ENCODE measurements at places on chromosomes 13 and 19.

DNA sequence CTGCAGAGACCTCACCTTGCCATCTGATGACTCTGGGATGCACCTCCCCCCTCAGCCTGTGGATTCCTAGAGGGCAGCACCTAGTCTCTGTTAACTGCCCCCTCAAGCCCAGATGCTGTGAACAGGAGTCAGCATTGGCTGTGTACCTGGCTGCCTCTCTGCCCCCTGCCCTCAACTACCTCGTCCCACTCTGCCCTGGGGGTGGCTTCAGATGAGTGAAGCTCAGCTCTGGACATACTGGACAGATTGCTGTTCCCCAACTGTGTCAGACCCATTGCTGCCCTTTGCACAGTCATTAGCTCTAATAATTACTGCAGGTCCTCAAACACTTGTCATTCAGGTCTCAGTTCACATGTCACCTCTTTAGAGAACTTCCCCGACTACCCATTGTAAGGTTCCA lies 182.1 kb upstream of the TSHZ3 start:
- no peak for DNase-seq

DNA sequence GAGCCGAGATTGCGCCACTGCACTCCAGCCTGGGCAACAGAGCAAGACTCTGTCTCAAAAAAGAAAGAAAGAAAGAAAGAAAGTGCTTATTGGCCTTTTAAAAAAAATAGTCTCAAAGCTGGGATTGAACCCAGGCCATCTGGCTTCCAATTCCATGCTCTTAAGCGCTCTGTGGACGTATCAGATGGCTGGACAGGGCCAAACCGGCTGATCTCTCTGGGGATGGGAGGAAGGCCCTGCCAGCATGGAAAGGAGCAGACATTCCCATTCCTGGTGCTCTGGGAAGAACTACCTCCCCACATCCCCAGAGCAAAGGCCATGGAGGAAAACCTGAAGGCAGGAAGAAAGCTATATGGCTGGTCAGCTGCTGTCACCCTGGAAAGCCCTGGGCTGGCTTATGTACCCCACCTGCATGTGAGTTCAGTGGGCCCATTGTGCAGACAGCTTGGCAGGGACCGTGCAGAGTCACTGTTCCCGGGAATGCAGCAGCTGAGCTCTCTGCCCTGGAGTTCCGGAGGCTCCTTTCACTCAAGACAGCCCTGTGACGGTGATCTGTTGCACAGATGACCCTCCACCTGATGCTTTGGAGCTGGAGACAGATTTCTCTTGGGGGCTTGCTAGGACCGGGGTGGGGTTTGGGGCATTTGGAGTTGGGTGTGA lies 84.3 kb downstream of the SIPA1L3 start:
- DNase-seq: no peak

GRCh38 chr19:10104665-10105508 lies 1.3 kb upstream of the PPAN start:
- DNase-seq: peak; percentile 98

DNA sequence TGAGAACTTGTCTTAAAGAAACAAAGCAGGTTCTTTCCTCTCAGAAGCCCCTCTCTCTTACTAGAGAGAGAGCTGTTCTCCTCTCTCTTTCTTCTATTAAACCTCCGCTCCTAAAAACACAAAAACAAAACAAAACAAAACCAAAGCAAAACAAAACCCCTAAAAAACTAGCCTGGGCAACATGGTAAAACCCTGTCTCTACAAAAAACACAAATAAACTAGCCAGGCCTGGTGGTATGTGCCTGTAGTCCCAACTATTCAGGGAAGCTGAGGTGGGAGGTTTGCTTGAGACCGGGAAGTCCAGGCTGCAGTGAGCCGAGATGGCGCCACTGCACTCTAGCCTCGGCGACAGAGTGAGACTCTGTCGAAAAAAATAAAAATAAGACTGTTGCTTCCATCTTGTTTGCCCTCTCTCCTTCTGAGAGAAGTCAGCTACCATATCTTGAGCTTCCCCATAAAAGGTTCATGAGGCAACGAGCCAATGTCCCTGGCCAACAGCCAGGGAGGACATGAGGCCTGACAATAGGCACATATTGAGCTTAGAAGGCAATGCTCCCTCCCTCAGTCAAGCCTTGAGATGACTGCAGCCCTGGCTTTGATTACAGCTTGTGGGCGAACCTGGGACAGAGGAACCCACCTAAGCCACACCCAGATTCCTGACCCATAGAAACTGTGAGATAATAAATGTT lies 17.5 kb upstream of the FLT3 start:
- no peak for DNase-seq

DNA sequence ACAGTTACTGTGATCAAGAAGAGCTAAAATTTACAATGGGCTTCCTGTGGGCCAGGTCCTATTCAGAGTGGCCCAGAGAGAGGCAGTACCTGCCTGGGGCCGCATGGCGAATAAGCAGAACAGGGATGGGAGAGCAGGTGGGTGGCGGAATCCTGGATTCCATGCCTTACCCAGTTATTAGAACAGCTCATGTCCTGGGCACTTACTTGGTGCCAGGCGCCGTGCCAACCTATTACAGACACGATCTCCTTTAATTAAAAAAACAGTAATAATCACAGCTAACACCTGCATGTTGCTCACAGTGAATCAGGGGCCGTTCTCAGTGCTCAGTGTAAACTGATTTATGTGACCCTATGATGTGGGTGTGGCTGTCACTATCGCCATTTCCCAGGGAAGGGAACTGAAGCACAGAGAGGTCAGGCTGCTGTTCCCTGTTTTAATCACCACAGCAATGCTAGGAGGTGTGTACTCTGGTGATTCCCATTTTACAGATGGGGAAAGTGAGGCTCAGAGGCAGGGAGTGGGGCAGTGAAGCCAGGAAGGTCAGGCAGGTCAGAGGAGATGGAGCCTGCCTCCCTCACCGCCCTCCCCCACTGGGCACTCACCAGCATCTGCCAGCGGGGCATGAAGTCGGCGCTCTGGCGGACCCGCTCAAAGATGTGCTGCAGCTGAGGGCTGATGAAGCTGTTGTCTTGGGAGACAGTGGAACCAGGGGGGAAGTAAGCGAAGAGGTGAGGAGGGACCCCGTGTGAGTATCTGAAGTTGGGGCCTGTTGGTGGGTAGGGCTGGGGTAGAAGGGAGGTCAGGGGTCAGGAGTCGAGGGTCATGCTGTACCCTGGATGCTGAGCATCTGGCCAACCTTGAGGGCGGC lies 12.0 kb downstream of the COQ8B start:
- DNase-seq: no peak

DNA sequence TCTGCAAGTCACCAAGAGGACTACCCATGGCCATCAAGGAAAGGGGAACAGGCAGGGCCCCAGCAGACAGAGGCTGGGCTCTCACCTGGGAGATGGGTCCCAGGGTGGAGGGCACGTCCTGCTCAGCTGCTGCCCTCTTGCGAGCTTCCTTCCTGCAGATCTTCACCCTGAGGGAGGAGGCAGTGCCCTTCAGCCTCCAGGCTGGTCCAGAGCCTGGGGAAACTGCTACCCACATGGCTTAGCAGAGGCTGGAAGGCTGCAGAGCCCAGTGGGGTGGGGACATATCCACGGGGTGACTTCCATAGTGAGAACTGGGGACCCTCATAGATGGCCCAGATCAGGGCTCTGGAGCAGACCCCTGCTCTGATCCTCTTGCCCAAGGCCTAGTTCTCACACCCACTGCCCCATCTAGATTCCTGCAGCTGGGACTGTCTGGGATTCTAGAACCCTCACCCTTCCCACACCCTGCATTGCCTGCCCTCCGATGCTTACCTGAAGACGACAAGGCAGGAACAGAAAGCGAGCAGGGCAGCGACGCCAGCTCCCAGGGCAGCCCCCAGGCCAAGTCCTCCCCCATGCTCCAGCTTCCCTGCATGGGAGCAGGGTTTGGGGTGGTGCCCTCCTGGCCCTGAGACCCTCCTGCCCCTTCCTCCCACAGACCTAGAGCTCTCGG lies 9.0 kb downstream of the SIGLEC11 start:
- no peak for DNase-seq

- no peak for DNase-seq
Observed at GRCh38 chr13:37868691-37869505, 674 bp downstream of the TRPC4 start.

GRCh38 chr19:2970201-2970835 lies 7.0 kb upstream of the TLE6 start:
- no peak for DNase-seq

DNA sequence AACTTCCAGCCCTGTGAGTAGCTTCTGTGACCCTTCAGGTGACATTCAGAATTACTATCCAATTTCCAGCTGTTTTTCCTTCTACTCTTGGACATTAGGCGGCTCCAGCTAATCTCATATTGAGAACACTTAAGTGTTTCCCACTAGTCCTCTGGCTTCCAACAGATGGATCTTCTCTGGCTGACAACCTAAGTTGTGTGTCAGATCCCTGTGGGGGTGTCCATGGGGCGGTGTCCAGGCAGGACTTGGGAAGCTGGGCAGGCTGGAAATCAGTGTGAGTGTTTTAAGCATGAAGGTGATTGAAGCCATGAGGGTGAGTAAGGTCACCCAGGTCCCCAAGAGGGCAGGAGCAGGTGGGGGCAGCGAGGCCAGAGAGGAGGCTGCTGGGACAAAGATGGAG lies 10.1 kb downstream of the CNOT3 start:
- DNase-seq: no peak

DNA sequence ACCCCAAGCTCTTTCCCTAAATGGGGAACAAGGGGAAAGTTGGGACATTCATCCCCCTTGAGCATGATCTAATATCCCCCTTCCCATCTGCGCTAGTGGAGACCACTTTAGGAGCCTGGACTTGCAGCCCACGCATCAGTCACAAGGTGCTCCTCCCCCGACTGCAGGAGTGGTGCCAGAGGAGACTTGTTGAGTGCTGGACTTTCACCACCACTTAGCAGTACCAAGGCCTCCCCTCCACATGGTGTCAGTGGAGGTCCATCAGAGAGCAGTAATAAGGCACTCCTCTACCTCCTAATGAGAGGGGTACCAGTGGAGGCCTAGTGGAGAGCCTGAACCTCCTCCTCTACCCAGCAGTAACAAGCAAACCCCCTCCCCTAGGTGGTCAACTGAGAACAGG lies 22.5 kb downstream of the CAB39L start:
- peak; percentile 22 for DNase-seq

GRCh38 chr13:79679334-79679733 lies 198.4 kb downstream of the NDFIP2 start:
- peak; percentile 13 for DNase-seq

DNA sequence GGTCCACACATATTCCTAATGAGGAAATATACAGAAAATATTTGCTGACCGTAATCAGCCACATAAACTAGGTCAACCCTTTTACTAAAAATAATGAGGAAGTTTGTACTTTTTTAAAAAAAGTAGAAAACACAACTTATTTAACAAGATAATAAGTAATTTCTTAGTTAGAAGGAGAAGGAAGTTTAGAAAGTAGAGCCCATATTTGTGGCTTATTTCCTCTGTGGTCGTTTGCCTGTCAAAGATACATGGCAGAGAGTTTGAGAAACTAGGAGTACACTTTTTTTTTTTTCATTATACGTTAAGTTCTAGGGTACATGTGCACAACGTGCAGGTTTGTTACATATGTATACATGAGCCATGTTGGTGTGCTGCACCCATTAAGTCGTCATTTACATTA lies 1205.2 kb upstream of the MIR17HG start:
- DNase-seq: no peak

- DNase-seq: peak; percentile 75
Observed at GRCh38 chr19:41310033-41310831, at the start of gene CCDC97. CCDC97 (plus strand) TSS chr19:41310172; CDS start chr19:41310311, 139 bp downstream.

GRCh38 chr13:94233401-94233800 lies 246.1 kb downstream of the DCT start:
- no peak for DNase-seq

- DNase-seq: no peak
Observed at GRCh38 chr13:68078874-68079273, 848.7 kb upstream of the PCDH9 start.

DNA sequence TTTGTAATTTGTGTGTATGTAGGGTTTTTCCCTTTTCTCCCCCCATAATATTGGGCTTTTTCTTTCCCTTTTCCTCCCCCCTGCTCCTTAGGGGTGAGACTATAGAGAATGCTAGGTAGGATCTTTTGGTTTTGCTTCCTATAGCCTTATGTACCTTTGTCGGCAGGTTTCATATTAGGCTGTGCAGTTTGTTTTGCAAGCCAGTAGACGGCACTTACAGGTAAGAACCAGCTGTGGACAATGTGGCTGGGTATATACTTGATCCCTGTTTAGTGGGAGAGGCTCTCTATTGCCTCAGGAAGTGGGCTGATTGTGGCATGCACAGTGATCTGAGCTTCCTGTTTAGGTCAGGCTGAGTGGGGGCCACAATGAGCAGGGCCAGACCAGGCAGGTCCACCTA lies 359.2 kb upstream of the OBI1 start:
- no peak for DNase-seq

DNA sequence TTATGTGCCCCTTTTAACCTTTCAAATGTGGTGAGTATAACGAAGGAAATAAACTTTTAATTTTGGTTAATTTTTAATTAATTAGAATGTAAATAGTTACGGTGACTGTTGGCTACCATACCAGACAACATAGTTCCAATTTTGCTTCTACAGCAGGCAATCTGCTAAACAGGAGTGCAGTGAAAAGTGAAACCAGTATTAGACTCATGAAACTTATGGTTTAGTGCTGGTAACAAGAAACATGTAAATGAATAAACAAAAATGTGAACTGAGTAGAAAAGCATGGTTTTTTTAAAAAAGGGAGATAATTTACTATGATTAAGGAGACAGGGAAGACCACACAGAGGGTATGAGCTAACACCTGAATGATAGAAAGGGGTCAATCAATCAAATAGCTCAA lies 478.4 kb downstream of the PCDH9 start:
- DNase-seq: no peak

DNA sequence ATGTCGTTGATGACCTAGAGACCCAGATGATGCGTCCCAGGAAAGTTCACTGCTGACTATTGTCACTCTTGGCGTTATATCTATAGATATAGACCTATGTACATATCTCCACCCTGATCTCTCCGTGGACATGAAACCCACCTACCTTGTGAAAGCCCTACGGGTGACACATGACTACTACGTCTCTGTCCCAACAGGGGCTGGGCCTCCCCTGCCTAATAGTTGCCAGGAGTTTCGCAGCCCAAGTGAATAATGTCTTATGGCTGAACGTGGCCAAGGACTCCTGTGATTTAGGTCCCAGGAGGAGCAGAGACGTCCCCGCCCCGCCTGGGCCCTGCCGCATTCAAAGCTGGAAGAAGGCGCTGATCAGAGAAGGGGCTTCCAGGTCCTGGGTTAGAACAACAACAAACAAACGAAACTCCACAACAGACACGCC lies 4.9 kb upstream of the POU4F1 start:
- DNase-seq: no peak

GRCh38 chr19:6239401-6239844 lies 40.4 kb downstream of the MLLT1 start:
- DNase-seq: no peak

- peak; percentile 93 for DNase-seq
Observed at GRCh38 chr19:51570962-51571575, at the start of gene ZNF175. ZNF175 (plus strand) TSS chr19:51571283; CDS start chr19:51573330, 2,047 bp downstream.

DNA sequence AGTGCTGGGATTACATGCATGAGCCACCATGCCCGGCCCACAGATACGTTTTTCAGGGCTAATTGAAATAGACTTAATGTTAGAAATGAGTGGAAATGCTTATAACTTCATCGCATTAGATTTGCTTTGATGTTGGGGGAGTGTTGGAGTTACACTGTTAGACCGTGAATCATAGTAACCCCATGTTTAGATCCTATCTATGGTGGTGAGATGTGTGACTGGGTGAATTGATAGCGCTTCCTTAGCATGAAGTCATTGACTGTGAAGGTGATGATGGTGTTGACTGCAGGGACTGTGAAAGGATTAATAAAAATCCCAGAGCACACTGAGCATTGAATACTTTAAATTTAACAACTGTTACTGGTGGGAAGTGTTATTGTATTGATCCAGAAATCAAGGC lies 1.7 kb downstream of the ZNF264 start:
- no peak for DNase-seq

- DNase-seq: no peak
Observed at GRCh38 chr13:72295153-72295552, 428.1 kb upstream of the DACH1 start.

Measured in GM12864 (cell line).